Activated CD8-positive, alpha-beta T cell treated with anti-CD3 and anti-CD28 coated beads, Interleukin-2, amount 10 ng/mL, durations not matched to agents 7 days and 5 days (primary cell): ENCODE measurements at places on chromosomes 4 and X. TPM values are rescaled to one million over a fixed set of nuclear protein-coding genes. Genes with fewer than 3 reads are reported as not detected.

DNA sequence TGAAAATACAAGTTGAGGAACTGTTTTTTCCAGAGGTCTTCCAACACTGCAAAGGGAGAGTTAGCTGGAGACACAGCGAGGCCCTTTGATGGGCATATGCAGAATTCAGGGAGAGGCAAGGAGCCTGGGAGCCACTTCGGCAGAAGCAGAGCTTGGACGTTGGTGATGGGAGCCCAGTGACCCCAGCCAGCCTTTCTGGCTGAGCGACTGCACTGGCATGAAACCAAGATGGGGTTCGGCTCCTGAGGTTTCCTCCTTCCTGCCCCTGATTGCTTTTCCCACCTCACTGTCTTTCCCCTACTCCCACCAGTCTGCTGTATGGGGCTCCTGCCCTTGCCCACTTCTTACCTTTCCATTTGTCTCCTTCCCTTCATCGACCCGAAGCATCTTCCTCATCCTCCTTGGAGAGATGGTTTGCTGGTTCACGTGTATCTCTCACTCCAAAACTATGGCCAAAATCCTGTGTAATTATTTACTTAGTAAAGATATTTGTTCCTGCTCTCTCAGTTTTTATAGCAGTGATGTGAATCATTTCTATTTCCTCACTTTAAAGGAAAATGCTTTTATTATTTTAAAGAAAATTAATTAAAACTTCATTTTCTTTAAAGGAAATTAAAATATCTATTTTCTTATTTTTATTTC lies 100.5 kb downstream of the NFKB1 start:
- DNase-seq, result no peak

DNA sequence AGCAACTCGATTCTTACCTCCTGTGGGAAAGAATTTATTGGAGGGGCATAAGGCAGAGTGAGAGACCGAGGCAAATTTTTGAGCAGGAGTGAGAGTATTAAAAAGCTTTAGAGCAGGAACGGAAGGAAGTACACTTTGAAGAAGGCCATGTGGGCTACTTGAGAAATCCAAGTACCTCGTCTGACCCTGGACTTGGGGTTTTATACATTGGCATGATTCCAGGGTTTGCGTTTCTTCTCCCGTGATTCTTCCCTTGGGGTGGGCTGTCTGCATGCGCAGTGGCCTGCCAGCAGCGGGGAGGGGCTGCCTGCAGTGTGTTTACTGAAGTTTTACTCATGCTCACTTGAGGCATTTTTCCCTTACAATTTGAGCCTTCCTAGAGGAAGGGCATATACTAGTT lies 3.4 kb downstream of the GALNT7 start:
- DNase-seq, result no peak

DNA sequence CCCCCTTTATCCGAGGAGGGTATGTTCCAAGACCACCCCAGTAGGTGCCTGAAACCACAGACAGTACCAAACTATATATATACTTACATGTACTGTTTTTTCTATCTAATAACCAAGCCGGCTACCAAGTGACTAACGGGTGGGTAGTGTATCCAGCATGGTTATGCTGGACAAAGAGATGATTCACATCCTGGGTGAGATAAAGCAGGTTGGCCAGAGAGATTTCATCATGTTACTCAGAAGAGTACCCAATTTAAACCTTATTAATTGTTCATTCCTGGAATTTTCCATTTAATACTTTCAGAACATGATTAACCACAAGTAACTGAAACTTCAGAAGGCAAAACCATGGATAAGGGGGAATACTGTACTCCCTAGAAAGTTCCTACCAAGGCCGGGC lies 46.5 kb downstream of the RFC1 start:
- no peak for DNase-seq

DNA sequence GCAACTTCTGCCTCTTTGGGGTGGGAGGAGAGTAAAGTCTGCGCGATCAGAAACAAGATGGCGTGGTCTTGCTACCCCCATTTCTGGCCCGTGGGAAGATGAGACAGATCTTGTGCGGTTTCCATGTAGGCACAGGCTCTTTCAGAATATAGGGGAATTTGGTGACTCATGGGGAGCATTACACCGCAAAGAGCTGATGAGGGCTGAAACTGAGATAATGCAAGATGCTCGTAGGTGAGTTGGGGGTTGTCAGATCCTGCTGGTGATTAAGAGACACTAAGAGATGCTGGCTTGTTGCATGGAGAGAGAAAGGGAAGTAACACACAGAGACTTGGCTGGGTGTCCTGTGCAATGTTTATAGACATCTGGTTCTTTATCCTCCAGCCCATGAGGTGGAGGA lies 1.5 kb downstream of the EVC start:
- no peak for DNase-seq

DNA sequence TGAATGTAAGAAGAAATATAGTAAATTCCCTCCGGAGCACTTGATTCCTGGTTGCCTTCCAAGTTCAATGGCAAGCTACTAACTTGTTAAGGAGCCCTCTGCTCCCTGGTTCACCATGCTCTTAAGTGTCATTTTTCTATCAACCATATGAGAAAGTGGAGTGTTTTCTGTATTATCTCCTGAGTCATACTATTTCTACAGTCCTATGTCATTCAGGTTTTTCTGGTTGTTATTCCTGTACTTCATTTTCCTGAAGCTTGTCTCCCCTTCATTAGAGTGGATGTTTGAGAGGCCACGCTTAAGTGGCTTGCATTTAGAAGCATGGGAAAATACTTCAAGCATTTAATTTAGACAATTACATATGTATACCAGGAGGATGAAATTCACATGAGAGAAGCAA lies 14.7 kb upstream of the EPGN start:
- no peak for DNase-seq

DNA sequence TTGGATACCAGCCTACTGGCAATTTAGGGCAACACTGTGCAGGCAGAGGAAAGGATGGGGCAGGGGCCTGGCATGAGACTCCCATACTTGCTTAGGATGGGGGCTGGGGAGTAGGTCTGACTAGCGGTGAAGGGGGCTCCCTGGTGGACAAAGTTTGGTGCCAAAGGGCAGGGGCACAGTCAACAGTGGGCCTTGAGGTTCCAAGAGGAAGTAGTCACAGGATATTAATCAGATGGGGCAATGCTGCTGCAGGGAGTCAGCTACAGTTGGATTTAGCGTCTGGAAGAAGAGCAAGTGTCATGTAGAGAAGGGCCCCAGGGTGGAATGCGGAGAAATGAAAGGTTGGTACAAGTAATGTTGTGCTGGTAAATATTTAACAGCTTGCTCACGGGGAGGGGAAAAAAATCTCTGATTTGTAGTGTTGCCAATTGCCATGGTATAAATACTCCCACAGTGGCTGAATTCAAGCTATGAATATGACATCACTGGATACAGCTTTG lies 139.4 kb downstream of the PJA1 start:
- DNase-seq, result no peak

DNA sequence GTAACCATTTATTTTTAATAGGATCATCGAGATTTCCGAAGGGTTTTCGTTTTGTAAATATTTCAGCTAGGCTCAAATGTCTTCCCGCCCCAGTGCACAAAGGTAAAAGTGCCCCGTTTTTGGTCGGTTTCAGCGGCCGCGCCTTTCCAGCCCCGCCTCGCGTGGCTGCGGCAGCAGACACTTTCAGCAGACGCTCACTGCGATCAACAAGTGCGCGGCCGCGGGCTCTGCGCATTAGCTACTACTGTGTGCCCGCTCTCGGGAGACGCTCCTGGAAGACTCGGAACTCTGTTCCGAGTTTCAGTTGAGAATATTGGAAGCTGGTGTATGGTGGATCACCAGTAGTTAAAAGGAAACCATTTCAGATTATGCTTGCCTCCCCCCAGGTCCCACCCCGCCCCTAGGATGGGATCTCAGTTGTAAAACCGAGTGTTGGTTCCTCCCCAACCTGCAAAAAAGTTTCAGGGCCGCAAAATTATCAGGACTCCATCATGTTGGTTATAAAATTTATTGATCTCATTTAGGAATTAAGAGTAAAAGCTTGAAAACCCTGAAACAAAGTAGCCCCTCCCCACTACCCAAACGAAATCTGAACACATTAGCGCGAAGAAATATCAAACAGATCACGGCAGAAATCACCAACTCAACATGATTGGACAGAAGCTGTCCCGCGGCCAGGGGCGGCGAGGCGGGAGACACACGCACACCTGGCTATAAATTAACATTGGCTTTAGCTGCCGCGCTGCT lies 2.2 kb downstream of the SOX3 start:
- DNase-seq, result no peak

GRCh38 chr4:69750346-69750745 lies 10.1 kb downstream of the SULT1B1 start:
- DNase-seq, result no peak

- no peak for DNase-seq
Observed at GRCh38 chr4:185710487-185710995, 101.5 kb downstream of the SORBS2 start.

DNA sequence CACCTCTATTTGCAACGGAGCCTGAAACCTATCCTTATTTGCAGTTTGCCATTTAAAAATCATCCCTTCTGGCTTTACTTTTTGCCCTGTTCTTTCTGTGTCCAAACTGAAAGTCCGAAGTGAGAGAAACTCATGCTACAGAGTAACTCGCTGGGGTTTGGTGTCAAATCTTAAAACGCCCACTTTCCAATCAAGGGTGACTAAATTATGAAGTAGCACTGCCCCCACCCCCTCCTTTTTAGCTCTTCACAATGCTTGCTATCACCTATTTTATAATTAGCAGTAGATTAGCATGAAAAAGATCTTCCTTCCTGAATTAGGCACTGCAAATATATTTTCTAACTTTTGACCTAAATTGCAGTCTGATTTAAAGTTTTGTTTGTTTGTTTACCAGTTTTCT lies 52.5 kb downstream of the VGLL1 start:
- no peak for DNase-seq

DNA sequence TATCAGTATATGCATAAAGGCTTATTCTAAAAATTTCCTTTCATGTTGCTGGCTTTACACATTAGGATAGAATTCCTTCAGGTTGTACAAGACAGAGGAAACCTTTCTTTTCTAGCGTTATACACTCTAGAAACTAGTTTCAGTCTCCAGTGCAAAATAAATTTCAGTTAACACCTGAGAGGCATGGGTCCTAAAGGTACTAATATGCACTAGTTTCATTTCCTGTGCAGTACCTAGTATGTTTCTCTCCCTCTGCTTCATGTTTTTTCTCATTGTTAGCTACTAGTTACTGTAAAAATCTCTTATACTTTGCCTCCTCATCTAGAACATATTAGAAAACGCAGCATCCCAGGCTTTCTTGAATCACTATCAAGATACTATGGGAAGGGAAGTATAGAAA lies 54.0 kb downstream of the SNX25 start:
- no peak for DNase-seq

DNA sequence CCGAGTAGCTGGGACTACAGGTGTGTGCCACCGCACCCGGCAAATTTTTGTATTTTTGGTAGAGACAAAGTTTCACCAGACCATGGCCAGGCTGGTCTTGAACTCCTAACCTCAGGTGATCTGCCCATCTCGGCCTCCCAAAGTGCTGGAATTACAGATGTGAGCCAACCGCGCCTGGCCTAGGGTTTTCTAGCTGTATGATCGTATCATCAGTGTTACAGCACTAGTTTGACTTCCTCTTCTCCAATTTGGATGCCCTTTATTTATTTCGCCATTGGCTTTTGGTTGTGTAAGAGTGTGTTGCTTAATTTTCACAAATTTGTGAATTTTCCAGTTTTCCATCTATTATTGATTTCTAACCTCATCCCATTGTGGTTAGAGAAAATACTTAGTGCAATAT lies 5.2 kb downstream of the TKTL1 start:
- no peak for DNase-seq

DNA sequence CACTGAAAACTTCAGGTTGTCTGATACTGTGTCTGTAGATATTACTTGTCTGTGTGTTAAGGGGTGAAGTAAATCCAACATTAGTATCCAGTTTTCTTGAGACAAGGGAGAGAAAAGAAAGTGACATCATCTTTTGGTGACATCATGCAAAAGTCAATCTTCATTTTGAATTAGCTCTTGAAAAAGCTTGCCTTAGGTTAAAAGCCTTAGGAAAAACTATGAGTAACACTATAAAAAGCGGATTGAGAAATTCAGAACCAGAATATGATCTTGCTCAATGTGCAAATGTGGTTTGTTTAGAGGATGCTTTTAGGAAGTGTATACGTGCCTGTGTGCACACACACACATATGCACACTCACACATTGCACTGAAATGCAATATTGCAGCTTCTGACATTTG lies 345.8 kb upstream of the CASK start:
- DNase-seq, result no peak

DNA sequence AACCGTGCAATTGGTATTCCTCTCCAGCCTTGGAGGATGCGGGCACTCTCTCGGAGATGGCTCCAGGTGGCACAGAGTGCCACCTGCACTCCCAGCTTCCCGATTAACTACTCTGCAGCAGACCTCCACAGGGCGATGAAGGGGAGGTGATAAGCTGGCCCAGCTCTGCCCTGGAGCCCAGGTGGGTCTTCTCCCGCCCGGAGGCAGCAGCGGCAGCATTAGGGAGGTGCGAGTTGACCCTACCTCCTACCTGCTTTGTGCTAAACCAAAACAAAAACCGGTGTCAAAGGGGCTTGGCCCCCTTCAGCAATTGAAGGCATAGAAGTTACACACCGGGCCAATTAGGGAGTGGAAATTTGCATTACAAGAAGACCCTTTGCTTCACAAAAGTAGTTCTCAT lies 137.4 kb upstream of the MAMLD1 start:
- no peak for DNase-seq

GRCh38 chrX:148732743-148733142 lies 232.3 kb downstream of the AFF2 start:
- no peak for DNase-seq

- no peak for DNase-seq
Observed at GRCh38 chrX:100911731-100912130, 17.0 kb downstream of the XKRX start.

- DNase-seq, result no peak
Observed at GRCh38 chrX:45035071-45035470, 162.1 kb downstream of the KDM6A start.

- DNase-seq, result no peak
Observed at GRCh38 chrX:96721354-96721753, 36.7 kb downstream of the DIAPH2 start.

- no peak for DNase-seq
Observed at GRCh38 chr4:108601106-108601505, 19.3 kb upstream of the RPL34 start.

ITGB1BP2 gene
- 5.5 TPM for total RNA-seq

TNIP3 gene
- total RNA-seq, result 0.29 TPM

AWAT2 gene
- not detected for total RNA-seq

KIT gene
- total RNA-seq, result 4.2 TPM

CLTRN gene
- total RNA-seq, result not detected

C4orf54 gene
- not detected for total RNA-seq

C4orf50 gene
- total RNA-seq, result 0.13 TPM

HPRT1 gene
- 103 TPM for total RNA-seq

RPL9 gene
- 1,107 TPM for total RNA-seq

AADAT gene
- total RNA-seq, result not detected

RPS6KA6 gene
- not detected for total RNA-seq

BEX5 gene
- total RNA-seq, result 2.2 TPM

KIAA0232 gene
- 19.5 TPM for total RNA-seq

HMX1 gene
- total RNA-seq, result not detected
